ENCODE measurements at places on chromosomes 3 and 15. TPM values are rescaled to one million over a fixed set of nuclear protein-coding genes. Genes with fewer than 3 reads are reported as not detected.

GADL1 gene
- total RNA-seq, result not detected

GRCh38 chr15:73755481-73755880 is 2.3 kb upstream of the INSYN1 start:
- no peak for DNase-seq

DNA sequence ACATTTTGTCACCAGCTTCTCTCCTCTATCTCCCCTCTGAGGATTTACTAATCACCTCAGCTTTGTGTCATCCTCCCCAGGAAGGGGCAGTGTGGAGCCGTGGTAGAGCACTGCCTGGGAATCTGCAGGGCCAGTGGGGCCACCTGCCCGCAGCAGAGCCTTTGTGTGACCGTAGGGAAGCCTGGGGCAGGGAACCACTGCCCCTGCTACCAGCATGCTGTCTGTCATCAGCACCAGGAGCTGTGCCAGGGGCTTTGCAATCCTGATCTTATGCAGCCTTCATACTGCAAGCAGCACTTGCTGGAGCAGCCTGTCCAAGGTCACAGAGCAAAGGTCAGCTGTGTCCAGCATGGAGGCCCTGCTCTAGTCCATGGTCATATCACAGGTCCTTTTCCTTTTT is 170.2 kb upstream of the IL12A start:
- peak; percentile 75 for DNase-seq

GRCh38 chr3:16768014-16768413 is 116.7 kb upstream of the PLCL2 start:
- DNase-seq, result no peak

GRCh38 chr15:52200831-52201365 is 9.7 kb upstream of the GNB5 start:
- no peak for DNase-seq

GRCh38 chr3:170867143-170867937 is 2.7 kb downstream of the RPL22L1 start:
- DNase-seq, result no peak

DNA sequence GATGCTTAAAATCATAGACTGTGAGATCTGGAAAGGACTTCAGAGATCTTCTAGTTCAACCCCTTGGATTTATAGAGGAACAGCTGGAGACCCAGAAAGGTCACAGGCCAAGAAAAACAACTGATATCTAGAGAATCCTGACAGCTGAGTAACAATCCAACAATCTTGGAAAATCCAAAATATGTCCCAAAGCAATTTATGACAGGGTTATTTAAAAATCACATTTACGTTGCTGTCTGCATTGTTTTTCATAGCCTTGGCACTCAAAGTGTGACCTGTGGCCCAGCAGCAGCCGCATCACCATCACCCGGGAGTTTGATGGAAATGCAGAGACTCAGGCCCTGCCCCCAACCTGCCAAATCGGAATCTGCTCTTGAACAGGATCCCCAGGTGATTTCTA is 78.8 kb downstream of the FBN1 start:
- no peak for DNase-seq

ANKRD34C gene
- not detected for total RNA-seq

DNA sequence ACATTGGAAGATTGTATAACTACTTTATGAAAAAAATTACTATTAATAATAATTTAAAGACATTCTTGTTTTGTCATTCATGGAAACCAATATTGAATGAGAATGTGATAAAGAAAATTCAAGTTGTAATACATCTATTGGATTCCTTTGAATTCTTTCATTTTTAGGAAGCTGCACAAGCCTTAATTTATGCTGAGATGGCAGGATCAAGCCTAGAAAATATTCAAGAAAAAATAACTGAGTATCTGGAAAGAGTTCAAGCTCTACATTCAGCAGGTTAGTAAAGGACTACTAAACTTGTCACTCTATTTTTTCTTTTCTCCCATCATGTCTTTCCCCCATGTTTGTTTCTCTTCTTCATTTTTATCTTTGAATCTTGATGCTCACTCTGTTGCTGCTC is 5.9 kb downstream of the CAPN7 start:
- no peak for DNase-seq

All from H7 (cell line).